ENCODE measurements at places on chromosomes 5 and 9.
A peak's percentile ranks its signal among the peaks of the same experiment; 100 is the strongest.

DNA sequence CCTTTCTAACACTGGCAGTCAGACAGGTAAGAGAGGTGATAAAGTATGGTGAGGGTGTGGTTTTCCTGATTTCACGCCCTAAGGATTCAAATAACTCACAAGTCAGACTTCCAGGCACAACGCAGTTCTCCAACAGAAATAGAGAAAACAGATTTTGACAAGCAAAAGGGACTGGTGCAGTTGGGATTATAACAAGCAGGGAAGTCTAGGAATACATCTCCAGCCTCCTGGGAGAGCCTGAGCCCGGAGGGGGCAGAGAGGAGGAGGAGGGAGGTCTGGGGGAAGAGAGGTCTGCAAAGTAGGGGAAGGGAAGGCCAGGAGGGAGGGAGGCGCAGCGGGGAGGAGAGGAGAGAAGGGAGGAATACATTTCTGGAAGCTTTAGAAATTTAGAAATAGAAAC, 1.6 kb downstream of the CMBL start:
- no peak for DNase-seq

- peak; percentile 26 for DNase-seq
These were observed 168.0 kb upstream of the ZNF618 start for GRCh38 chr9:113707953-113708695.

- no peak for DNase-seq
These were observed 145.4 kb downstream of the MAPKAP1 start for GRCh38 chr9:125561509-125562148.

DNA sequence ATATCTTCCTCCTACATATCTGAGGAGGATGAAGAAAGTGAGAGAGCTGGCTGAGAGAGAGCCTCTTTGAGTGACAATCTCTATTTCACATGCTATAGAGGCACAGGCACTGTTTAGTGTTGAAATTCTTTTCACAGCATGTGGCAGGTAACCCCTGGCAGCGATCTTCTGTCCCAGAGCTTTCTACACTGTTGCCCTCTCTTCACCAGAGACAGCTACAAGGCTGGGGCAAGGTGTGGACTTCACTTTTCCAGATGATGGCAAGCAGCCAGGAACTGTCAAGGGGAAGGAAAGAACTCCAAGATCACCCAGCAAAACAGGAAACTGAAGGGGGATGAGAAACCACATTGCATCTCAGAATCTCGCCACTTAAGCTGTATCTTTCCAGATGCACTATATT, 205.2 kb downstream of the CAAP1 start:
- peak; percentile 30 for DNase-seq

DNA sequence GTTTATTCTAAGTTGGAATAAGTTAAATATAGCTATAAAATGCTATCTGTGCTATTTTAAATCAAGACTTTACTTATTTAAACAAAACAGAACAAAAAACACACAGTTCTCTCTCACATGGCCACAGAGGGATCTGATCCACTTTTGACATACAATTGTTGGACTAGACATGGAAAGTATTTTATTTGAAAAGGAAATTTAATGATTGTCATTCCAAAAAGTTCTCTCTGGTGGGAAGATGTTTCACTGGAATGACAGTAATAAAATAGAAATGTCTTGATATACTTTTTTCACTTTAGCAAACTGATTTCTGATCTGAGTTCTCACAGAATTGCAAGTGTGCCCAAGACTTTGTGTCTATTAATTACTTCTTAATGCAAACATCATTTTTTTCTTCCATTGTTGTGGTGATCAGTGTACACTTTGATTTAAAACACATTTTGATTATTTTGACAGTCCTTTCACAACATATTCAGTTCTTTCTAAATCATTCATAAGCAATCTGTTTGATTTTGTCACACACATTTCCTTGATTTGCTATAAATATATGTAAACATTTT, 30.1 kb upstream of the MINAR2 start:
- peak; percentile 8 for DNase-seq

- DNase-seq, result no peak
These were observed 383.3 kb downstream of the YTHDC2 start for GRCh38 chr5:113896789-113897188.

Measured in tongue (tissue), 3 donors.